Esophagus squamous epithelium (tissue), 5 donors: ENCODE measurements at places on chromosomes 5 and 9.
A peak's percentile ranks its signal among the peaks of the same experiment; 100 is the strongest.

GRCh38 chr5:133446440-133446839 is 165.9 kb downstream of the FSTL4 start:
- no peaks in the 10 kb centered on the region for H3K27me3 ChIP-seq
- no peak for DNase-seq
- H3K4me1 ChIP-seq = no peaks in the 10 kb centered on the region
- H3K4me3 ChIP-seq = no peak overlapping the region
- no peak overlapping the region for H3K27ac ChIP-seq

GRCh38 chr5:159764283-159765134 is 151.8 kb upstream of the ADRA1B start:
- no peak overlapping the region for H3K4me3 ChIP-seq
- no peaks in the 10 kb centered on the region for H3K36me3 ChIP-seq
- no peak for DNase-seq
- H3K27me3 ChIP-seq = no peaks in the 10 kb centered on the region

DNA sequence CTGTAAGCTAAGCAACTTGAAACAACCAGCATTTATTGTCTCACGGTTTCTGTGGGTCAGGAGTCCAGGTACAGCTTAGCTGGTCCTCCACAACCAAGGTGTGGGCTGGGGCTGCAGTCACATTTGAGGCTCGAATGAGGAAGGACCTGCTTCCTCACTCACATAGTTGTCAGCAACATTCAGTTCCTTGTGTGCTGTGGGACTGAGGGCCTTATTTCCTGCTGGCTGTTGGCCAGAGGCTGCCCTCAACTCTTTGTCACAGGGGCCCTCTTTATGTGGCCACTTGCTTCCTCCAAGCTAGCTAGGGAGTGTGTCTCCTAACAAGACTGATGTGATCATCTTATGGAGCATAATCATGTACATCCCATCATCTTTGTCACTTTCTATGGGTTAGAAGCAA is 29.2 kb upstream of the SEMA4D start:
- DNase-seq = no peak
- peaks cover 13% of the 10 kb centered on the region for H3K4me1 ChIP-seq
- no peak overlapping the region for H3K4me3 ChIP-seq
- H3K27ac ChIP-seq = peak overlapping the region; percentile 82

- peak overlapping the region; percentile 87 for H3K27ac ChIP-seq
- no peak for DNase-seq
- no peaks in the 10 kb centered on the region for H3K27me3 ChIP-seq
These were observed 90.1 kb upstream of the DMRT1 start for GRCh38 chr9:751137-752051.

GRCh38 chr9:125271081-125271480 is 9.5 kb downstream of the GAPVD1 start:
- peaks cover 33% of the 10 kb centered on the region for H3K4me1 ChIP-seq
- no peaks in the 10 kb centered on the region for H3K36me3 ChIP-seq
- no peak overlapping the region for H3K4me3 ChIP-seq
- no peak for DNase-seq

DNA sequence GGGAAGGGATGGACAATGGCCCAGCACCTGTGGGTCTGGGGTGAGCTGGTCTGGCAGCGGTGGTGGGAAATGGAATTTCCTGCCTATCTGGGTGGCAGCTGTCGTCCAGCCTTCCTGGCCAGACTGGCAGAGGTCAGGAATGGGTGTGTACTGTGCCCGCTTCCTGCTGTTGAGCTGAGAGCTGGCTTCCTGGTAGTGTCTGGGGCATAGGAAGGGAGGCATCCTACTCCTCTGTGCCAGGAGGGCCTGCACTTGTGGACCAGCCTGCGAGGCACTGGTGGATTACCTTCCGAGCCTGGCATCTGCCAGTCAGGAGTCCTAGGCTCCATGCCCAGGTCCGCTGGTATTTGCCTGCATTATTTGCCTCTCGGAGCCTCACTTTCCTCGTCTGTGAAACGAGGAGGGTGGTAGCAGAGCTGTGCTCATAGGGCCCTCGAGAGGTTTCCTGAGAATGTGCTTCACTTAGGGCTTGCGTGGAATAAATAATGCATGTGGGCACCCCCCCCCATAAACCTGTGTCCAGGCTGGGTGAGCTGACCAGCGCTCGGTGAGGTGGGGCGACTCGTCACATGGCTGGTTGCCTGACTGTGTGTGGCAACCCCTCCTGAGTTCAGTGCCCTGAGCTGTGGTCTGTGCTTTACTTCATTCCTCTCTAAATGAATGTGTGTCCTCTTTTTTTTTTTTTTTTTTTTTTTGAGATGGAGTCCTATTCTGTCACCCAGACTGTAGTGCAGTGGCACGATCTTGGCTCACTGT is 47.7 kb downstream of the HMCN2 start:
- H3K27ac ChIP-seq = peak overlapping the region; percentile 55
- peaks cover under 1% of the 10 kb centered on the region for H3K4me1 ChIP-seq
- H3K36me3 ChIP-seq = no peaks in the 10 kb centered on the region
- no peaks in the 10 kb centered on the region for H3K27me3 ChIP-seq
- no peak for DNase-seq

GRCh38 chr9:121242219-121242958 is 25.6 kb upstream of the GSN start:
- no peaks in the 10 kb centered on the region for H3K4me1 ChIP-seq
- DNase-seq = no peak
- H3K4me3 ChIP-seq = no peak overlapping the region
- H3K27me3 ChIP-seq = no peaks in the 10 kb centered on the region
- H3K36me3 ChIP-seq = no peaks in the 10 kb centered on the region
- H3K27ac ChIP-seq = no peak overlapping the region

DNA sequence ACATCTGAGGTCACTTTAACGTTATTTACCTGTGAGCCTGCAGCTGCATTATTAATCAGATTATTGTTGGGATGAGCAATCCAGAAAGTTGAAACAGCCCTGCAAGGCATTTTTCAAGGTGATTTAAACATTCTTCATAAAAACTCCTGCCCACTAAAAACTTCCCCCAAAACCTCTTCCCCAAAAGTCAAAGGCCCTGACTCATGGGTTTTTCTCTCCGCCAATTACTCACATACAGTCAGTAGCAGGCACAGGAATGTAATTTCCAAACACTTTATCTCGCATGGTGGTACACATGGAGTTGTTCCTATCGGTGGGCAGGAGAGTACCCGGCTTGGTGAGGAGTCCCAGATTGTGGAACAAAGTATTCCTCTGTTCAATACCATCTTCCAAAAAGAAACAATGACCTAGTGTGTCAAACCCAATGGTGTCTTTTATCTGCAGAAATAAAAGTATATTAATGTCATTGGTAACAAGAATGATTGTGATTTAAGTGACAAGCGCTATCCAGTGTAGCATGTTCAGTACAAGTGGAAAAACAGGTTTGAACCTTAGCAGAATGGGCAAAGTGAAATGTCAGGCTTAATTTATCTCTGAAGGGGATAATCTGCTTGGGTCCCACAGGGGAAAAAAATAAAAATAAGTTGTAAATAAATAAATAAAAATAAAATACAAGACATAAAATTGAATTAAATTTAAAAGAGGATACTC is 38.3 kb downstream of the CEMIP2 start:
- no peaks in the 10 kb centered on the region for H3K4me1 ChIP-seq
- no peak for DNase-seq
- H3K4me3 ChIP-seq = no peak overlapping the region

- H3K4me1 ChIP-seq = peaks cover 49% of the 10 kb centered on the region
- no peak overlapping the region for H3K4me3 ChIP-seq
- H3K27ac ChIP-seq = peak overlapping the region; percentile 32
- no peaks in the 10 kb centered on the region for H3K27me3 ChIP-seq
- H3K36me3 ChIP-seq = no peaks in the 10 kb centered on the region
These were observed 143.2 kb upstream of the DMRT1 start for GRCh38 chr9:698276-698675.

DNA sequence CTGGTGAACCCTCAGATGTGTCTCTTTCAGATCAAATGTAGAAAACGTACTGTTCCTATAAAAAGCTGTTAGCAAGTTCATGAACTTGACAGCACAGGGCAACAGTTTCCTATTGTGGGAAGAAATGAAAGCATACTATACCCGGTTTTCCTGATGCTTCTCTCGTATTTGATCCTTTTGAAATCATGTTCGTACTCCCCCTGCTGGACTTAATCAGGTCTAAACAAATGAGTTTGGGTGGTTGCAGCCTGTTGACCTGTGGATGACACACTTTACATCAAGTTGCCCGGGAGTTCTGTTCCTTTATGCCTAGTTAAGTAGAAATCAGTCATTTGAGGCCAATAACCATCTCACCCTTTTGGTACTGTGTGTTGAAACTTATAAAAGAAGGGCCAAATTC is 1992.3 kb downstream of the MAT2B start:
- H3K36me3 ChIP-seq = no peaks in the 10 kb centered on the region
- DNase-seq = no peak
- H3K27me3 ChIP-seq = no peaks in the 10 kb centered on the region
- H3K4me1 ChIP-seq = no peaks in the 10 kb centered on the region
- H3K27ac ChIP-seq = no peak overlapping the region
- H3K4me3 ChIP-seq = no peak overlapping the region

- H3K27me3 ChIP-seq = no peaks in the 10 kb centered on the region
- DNase-seq = no peak
- no peak overlapping the region for H3K4me3 ChIP-seq
- H3K27ac ChIP-seq = no peak overlapping the region
- no peaks in the 10 kb centered on the region for H3K36me3 ChIP-seq
- H3K4me1 ChIP-seq = no peaks in the 10 kb centered on the region
These were observed 502.8 kb downstream of the LRRC70 start for GRCh38 chr5:63081402-63081801.

GRCh38 chr5:67333171-67333570 is 136.6 kb upstream of the CD180 start:
- H3K27ac ChIP-seq = no peak overlapping the region
- no peak for DNase-seq
- H3K4me1 ChIP-seq = no peaks in the 10 kb centered on the region
- H3K4me3 ChIP-seq = no peak overlapping the region
- H3K36me3 ChIP-seq = no peaks in the 10 kb centered on the region
- no peaks in the 10 kb centered on the region for H3K27me3 ChIP-seq

GRCh38 chr5:172229904-172230303 is 35.9 kb downstream of the EFCAB9 start:
- H3K27me3 ChIP-seq = no peaks in the 10 kb centered on the region
- peaks cover 55% of the 10 kb centered on the region for H3K36me3 ChIP-seq
- H3K4me3 ChIP-seq = no peak overlapping the region
- no peak for DNase-seq

DNA sequence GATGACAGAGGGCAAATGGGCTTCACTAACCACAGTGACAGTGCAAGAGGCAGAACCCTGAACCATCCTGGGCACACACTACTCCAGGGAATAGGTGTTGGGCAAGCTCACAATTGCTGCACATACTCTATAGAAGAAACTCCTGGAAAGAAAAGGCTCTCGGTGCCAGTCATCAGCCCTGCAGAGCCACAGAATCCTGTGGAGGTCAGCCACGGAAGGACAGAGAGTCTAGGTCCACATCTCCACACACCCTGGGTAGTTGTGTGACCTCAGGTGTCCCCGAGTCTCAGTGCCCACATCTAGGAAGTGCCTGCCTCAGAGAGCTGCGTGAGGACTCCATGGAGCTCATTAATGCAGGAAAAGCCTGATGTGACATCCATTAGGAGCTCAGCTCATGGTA is 16.0 kb upstream of the ANGPTL2 start:
- no peaks in the 10 kb centered on the region for H3K27me3 ChIP-seq
- no peaks in the 10 kb centered on the region for H3K36me3 ChIP-seq
- no peak overlapping the region for H3K4me3 ChIP-seq

GRCh38 chr5:132830436-132831094 is at the start of gene SHROOM1:
Gene SHROOM1, minus strand, starts transcription at chr5:132830647. Its CDS starts 4,507 bp downstream, at chr5:132826140.
- H3K27me3 ChIP-seq = no peaks in the 10 kb centered on the region
- peaks cover 5% of the 10 kb centered on the region for H3K36me3 ChIP-seq
- peak within 1 kb of the TSS; percentile 88 for H3K4me3 ChIP-seq
- peak within 1 kb of the TSS; percentile 72 for H3K27ac ChIP-seq
- H3K4me1 ChIP-seq = peaks cover 9% of the 10 kb centered on the region

DNA sequence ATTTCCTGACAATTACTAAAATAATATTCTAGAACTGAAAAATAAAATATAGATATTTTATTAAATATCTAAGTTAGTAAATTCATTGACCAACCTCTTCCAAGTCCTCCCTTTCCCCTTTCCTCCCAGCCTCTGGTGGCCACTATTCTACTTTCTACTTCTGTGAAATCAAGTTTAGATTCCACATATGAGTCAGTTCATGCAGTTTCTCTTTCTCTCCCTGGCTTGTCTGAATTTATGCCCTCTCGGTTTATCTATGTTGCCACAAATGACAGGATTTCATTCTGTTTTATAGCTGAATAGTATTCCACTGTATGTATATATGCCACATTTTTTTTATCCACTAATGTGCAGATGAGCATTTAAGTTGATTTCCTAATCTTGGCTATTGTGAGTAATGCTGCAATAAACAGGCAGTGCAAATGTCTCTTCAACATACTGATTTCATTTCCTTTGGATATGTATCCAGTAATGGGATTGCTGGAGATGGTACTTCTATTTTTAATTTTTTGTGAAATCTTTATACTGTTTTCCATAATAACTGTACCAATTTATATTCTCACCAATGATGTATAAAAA is 52.3 kb downstream of the WDR36 start:
- no peak overlapping the region for H3K27ac ChIP-seq
- no peak for DNase-seq
- no peaks in the 10 kb centered on the region for H3K4me1 ChIP-seq
- H3K27me3 ChIP-seq = no peaks in the 10 kb centered on the region
- H3K36me3 ChIP-seq = no peaks in the 10 kb centered on the region

DNA sequence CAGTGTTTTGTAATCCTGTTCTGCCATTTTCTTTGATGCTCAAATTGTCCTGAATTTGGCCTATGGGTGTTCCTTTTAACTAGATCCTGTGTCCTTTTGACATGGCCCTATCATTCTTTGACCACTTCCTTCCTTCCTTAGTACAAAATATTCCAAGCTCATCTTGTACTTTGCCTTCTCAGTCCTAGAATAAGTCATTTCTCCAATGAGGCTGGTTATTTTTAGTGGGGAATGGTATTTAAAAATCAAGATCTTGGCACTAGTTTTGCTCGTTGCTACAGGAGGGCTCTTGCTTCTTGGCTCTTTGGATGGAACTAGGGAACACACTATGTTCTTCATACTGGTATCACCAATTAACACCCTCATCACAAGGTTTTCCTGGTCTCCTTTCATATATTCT is 108.1 kb downstream of the UNC13B start:
- H3K4me1 ChIP-seq = no peaks in the 10 kb centered on the region
- H3K27ac ChIP-seq = no peak overlapping the region
- no peak for DNase-seq
- H3K4me3 ChIP-seq = no peak overlapping the region
- no peaks in the 10 kb centered on the region for H3K27me3 ChIP-seq

DNA sequence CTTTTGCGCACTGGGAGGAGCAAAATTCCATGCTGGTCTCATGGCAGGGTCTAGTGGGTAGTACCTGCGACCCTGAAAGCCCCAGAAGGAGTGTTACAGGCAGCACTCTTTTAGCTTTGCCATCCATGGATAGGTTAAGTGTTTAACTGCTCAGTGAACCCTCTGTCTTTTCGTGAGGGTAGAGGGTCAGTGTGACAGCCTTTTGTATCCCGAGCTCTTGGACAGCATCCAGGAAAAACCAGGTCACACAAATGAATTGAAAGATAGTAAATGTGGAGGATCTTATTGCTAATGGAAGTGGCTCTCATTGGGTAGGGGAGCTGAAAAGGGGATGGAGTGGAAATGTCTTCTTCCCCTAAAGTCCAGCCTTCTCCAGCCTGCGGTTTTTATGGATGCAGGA is 57.8 kb upstream of the CCDC112 start:
- H3K27ac ChIP-seq = no peak overlapping the region
- no peak overlapping the region for H3K4me3 ChIP-seq
- H3K27me3 ChIP-seq = no peaks in the 10 kb centered on the region
- DNase-seq = no peak

- peak overlapping the region; percentile 78 for H3K27ac ChIP-seq
- peaks cover 5% of the 10 kb centered on the region for H3K4me1 ChIP-seq
- DNase-seq = no peak
- no peak overlapping the region for H3K4me3 ChIP-seq
- H3K36me3 ChIP-seq = no peaks in the 10 kb centered on the region
These were observed 15.5 kb downstream of the AKNA start for GRCh38 chr9:114371973-114372917.
